ENCODE measurements at places on chromosomes 3 and 15.

- no peak for DNase-seq
These were observed 298.0 kb upstream of the PROK2 start for GRCh38 chr3:72082776-72083462.

GRCh38 chr3:38097446-38098375 is 39.2 kb downstream of the ACAA1 start:
- DNase-seq, result no peak

DNA sequence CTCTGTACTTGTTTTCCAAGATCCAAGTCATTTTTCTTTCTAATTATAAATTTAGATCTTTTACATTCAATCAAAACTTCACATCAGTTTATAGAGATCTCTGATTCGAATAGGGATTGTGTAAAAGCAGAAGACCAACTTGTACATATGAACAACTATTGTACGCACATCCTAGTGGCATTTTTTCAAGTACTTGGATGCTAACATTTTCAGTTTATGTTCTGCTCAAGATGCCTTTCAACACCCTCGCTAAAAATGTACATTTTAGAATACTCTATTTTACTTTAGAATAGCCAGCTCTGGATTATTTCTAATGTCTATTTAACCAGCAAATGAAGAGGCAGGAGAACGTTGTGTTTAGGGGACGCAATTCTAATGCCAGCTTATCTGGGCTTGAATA is 340.7 kb downstream of the ROBO1 start:
- DNase-seq, result no peak

- DNase-seq, result no peak
These were observed 342.8 kb downstream of the TUSC7 start for GRCh38 chr3:117052395-117052794.

DNA sequence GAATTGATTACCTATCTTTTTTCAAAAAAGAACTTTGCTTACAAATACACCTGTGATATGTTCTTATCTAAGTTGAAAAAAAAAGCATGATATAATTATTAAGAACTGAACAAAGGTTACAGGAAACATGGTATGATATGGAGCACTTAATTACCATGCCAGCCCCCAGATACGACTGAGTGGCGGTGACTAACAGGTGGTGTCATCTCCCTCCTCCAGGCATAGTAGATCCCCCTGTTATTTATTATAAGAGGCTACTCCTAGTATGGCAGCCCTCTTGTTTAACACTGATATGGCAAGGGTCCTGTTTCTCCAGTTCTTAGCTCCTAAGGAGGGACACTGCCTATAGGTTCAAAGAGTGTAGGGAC is 31.0 kb upstream of the TM4SF4 start:
- DNase-seq, result no peak

DNA sequence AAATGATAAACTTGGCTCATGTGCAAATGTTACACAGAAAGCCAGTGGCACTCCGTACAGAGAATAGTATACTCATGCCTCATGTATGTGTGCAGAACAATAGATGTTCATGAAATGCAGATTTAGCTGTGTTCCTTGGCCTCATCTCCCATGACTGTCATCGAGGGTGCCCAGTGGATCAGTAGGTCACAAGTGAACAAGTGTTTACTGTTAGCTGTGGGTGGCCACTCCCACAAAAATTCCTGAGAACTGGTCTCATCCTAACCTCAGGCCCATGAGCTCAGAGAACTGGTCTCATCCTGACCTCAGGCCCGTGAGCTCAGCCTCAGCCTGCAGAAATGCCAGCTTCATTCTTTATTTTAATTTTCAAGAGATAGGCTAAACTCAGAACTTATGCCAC is 124.1 kb downstream of the GADL1 start:
- DNase-seq, result no peak

- no peak for DNase-seq
These were observed 92.6 kb upstream of the SNTN start for GRCh38 chr3:63559884-63560283.
